ENCODE measurements at places on chromosomes 13 and 19. TPM values are rescaled to one million over a fixed set of nuclear protein-coding genes. Genes with fewer than 3 reads are reported as not detected.
A peak's percentile ranks its signal among the peaks of the same experiment; 100 is the strongest.

DNA sequence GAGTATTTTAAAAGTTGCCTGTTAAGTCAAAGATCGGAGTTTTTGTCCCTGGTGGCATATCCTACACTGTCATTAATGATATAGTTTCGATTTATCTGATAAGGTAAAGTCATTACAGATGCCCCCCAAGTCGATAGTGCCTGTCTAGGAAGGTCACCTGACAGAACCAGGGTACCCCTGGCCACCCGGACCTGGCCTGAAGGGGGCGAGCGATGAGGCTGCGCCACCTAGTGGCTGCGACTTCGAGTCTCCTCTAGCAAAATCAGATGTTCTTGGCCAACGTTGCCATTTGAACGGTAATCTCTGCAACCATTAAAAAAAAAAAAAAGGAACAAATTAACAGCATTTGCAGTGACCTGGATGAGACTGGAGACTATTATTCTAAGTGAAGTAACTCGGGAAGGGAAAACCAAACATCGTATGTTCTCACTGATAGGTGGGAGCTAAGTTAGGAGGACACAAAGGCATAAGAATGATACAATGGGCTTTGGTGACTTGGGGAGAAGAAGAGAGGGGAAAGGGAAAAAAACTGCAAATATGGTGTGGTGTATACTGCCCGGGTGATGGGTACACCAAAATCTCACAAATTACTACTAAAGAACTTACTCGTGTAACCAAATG, 565.1 kb downstream of the LIG4 start:
- peak; percentile 82 for DNase-seq
- no peaks in the 10 kb centered on the region for H3K27me3 ChIP-seq
- no peaks in the 10 kb centered on the region for H3K36me3 ChIP-seq
- H3K4me3 ChIP-seq, result no peak overlapping the region
- no peak overlapping the region for H3K27ac ChIP-seq

GRCh38 chr13:94224670-94225069, 254.8 kb downstream of the DCT start:
- H3K27me3 ChIP-seq, result no peaks in the 10 kb centered on the region
- H3K4me1 ChIP-seq, result no peaks in the 10 kb centered on the region
- peak; percentile 12 for DNase-seq
- H3K27ac ChIP-seq, result no peak overlapping the region
- H3K36me3 ChIP-seq, result no peaks in the 10 kb centered on the region

Gene SOHLH2
- not detected for total RNA-seq

DNA sequence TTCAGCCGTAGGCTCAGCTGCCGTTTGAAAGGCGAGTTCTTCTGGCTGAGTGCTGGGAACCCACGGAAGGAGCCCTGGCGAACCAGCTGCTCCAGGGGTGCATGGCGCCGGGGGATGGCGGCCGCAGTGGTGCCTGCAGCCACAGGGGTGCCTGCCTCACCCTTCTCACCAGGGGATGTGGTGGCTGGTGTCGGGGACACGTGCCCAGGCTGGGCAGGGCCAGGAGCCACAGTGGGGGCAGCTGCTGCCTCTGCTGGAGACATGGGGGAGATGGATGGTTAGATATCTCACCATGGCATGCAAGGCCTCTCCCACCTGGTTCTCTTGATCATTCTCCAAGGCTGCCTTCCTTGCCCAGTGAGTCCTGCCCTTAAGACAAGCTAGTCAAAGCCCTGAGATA, 17.1 kb downstream of the NUMBL start:
- peaks cover 2% of the 10 kb centered on the region for H3K4me1 ChIP-seq
- no peak overlapping the region for H3K4me3 ChIP-seq
- H3K36me3 ChIP-seq, result peaks cover 75% of the 10 kb centered on the region
- no peak for DNase-seq

Gene CYP4F22
- not detected for total RNA-seq

Gene OXGR1
- total RNA-seq, result not detected

DNA sequence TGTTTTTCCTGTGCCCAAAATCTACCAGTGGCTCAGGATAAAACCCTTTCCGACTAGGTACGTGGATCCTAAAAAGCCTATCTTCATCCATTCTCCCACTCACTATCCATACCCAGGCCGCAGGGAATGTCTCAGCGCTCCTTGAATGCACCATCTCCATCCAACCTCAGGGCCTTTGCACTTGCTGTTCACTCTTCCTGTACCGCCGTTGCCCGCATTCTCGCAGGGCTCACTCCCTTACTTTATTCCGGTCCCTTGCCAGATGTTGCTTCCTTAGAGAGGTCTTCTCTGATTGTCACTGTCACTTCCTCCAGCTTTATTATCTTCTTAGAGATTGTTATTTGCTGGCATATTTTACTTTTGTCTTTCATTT, 93.3 kb upstream of the ZNF536 start:
- H3K27ac ChIP-seq, result no peak overlapping the region
- H3K4me1 ChIP-seq, result peaks cover 66% of the 10 kb centered on the region
- no peak overlapping the region for H3K4me3 ChIP-seq
- no peak for DNase-seq
- H3K27me3 ChIP-seq, result no peaks in the 10 kb centered on the region

Gene OR7A5
- total RNA-seq, result 0.15 TPM

DNA sequence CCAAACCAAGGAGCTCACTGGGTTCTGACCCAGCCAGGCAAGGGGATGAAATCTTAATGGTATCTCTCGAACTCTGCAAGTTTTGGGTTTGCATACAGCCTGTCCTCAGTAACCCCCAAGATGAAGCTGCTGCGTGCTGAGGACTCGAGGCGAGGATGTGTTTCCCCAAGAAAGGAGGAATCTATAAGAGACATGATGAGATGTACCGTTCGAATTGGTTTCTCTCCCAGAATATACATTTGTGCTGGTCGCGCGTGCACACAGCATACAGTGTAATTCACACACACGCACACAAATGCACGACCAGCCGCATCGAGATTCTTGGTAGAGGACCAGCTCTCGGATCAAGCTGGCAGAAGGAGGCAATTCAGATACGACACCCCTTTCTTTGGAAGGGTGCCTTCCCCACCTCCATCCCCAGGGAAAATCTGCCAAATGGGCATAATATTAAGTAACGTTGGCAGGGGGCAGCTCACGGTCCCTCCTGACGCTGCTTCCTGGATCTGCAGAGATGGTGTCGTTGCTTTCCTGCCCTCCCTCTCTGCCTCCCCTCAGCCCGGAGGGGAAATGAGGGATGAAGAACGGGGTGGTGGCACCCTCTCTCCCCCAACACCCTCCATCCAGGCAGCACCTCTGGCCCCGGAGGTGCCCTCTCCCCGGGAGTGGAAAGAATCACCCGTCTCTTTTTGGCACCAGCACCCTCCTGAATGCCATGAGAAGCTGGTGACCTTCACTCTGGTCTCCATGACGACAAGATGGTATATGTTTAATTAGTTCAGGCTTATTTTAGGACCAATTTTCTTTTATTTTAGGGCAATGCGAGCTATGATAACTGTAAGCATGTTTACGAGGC, 310.2 kb downstream of the ZNF536 start:
- H3K27ac ChIP-seq, result no peak overlapping the region
- H3K4me1 ChIP-seq, result no peaks in the 10 kb centered on the region
- H3K4me3 ChIP-seq, result no peak overlapping the region
- no peak for DNase-seq
- H3K36me3 ChIP-seq, result no peaks in the 10 kb centered on the region

- no peaks in the 10 kb centered on the region for H3K36me3 ChIP-seq
- DNase-seq, result no peak
- H3K4me1 ChIP-seq, result peaks cover 7% of the 10 kb centered on the region
- H3K27me3 ChIP-seq, result no peaks in the 10 kb centered on the region
Measured at GRCh38 chr19:16896146-16897028, 7.6 kb downstream of the F2RL3 start.

- no peaks in the 10 kb centered on the region for H3K36me3 ChIP-seq
- no peaks in the 10 kb centered on the region for H3K27me3 ChIP-seq
- no peak overlapping the region for H3K4me3 ChIP-seq
- H3K4me1 ChIP-seq, result no peaks in the 10 kb centered on the region
- DNase-seq, result no peak
Measured at GRCh38 chr19:7783991-7784423, 21.0 kb downstream of the CLEC4M start.

GRCh38 chr13:77353995-77354394, 27.1 kb upstream of the MYCBP2 start:
- H3K4me1 ChIP-seq, result peaks cover 18% of the 10 kb centered on the region
- DNase-seq, result peak; percentile 70
- H3K27me3 ChIP-seq, result no peaks in the 10 kb centered on the region
- H3K36me3 ChIP-seq, result no peaks in the 10 kb centered on the region

DNA sequence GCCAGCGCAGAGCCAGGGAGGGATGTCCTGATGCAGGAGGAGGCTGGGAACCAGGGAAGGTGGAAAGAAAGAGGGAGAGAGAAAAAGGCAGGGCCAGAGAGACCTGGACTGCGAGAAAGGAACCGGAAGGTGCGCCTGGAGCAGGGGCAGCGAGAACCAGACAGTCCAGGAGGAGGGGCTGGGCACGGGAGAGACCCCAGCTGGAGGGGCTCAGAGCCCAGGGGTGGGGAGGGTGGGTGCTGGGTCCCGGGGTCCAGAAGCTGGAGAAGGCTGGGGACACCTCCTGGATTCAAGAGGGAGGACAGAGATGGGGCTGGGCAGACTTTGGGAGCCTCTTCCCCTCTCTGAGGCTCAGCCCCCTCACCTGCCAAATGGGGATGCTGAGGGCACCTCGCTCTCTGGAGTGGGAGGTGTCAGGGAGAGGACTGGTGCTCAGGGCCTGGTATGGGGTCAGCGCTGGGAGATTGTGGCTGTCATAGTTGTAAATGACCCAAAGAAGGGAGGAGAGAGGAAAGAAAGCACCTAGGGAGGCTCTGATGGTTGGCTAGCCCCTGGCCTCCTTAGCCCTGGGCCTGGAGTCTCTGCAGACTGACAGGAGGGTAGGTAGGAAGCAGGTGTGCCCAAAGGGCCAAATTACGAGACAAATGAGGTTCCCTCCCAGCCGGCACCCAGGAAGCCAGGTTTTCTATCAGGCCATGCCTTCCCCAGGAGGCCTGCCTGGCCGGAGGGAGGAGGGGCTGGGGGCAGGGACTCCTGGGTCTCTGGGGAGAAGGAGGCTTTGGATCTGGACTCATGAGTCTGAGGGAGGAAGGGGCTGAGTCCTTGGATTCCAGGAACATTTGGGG, 1.3 kb upstream of the SPACA6 start:
- H3K36me3 ChIP-seq, result no peaks in the 10 kb centered on the region
- no peak overlapping the region for H3K27ac ChIP-seq
- peaks cover 19% of the 10 kb centered on the region for H3K4me1 ChIP-seq

DNA sequence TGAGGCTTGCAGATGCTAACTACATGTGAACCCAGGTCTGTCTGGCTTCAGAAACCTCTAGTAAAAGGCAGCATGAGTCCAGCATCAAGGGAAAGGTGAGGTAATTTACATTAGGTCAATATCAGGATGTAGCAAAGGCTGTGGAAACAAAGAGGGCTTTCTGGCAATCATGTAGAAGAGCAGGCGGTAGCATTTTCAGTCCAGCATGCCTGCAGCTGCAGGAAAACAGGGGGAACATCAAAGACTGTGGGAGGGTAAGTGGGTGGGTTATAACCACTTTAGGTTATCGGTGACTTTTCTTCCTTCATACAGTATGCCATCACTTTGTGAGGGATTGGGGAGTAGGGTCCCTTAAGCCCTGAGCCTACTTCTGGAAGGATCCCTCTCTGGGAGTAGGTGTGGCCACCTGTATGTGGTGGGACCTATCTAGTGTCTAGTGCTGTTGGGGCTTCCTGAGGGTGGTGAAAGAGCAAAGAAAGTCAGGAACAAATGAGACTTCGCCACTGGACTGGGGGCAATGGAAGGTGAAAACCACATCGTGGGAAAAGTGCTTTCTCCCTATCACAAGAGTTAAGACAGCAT, 10.8 kb downstream of the SUGP2 start:
- H3K27me3 ChIP-seq, result no peaks in the 10 kb centered on the region
- H3K4me1 ChIP-seq, result no peaks in the 10 kb centered on the region
- no peak overlapping the region for H3K4me3 ChIP-seq
- no peak overlapping the region for H3K27ac ChIP-seq

Gene CRB3
- total RNA-seq, result not detected
